ENCODE measurements at places on chromosomes 13 and 19.

DNA sequence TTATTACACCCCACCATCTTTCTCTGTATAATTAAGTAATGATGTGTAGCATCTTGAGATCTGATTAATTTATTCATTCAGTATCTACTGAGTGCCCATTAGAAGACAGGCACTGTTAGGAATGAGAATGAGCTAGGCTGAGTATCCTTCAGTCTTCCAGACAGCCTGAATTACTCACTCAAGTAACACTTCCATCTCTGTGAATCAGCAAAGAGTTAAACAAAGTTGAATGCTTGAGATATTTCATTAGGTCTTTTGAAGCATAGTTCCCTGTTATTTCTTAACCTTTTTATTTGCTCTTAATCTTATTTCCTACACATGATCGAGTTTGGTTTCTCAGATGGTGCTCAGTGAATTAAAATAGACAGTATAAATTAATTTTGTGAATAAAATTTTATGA, 413.7 kb downstream of the DCT start:
- no peak for DNase-seq

DNA sequence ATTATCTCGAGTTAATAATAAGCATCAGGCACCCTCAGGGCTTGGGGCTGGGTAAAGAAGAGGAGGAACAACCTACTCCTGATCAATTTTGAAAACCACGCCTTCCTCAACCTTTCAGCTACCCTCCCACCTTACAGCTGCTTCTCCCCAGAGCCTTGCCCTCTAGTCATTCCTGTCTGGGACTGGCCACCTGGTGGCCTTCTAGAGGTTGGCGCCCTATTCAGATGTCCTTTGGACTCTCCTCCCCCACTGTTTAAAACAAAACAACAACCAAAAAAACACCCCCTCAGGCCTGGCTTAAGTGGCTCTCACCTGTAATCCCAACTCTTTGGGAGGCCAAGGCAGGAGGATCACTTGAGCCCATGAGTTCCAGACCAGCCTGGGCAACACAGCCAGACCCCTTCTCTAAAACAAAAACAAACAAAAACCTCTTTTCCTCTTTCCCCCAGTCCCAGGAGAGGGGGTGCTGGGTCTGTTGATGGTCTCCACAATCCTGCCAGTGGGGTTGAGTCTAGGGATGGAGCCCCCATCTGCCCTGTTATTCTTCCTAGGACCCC, 62.3 kb downstream of the CCDC70 start:
- no peak for DNase-seq

- DNase-seq: no peak
These were observed 22.5 kb downstream of the OR10H4 start for GRCh38 chr19:15971224-15971780.

- no peak for DNase-seq
These were observed 37.6 kb upstream of the RNF113B start for GRCh38 chr13:98214707-98215106.

- DNase-seq: no peak
These were observed 7.8 kb upstream of the SERTAD1 start for GRCh38 chr19:40433391-40434216.

DNA sequence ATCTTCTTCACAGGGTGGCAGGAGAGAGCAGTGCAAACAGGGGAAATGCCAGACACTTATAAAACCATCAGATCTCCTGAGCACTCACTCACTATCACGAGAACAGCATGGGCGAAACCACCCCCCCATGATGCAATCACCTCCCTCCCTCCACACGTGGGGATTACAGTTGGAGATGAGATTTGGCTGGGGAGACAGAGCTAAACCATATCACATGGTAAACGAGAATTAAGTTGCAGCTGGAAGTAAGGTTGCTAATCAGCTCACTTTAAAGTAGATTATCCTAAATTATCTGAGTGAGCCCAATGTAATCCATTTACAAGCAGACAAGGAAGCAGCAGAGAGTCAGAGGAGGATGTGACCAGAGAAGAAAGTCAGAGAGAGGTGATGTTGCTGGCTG, 102.2 kb upstream of the IPO5 start:
- no peak for DNase-seq

DNA sequence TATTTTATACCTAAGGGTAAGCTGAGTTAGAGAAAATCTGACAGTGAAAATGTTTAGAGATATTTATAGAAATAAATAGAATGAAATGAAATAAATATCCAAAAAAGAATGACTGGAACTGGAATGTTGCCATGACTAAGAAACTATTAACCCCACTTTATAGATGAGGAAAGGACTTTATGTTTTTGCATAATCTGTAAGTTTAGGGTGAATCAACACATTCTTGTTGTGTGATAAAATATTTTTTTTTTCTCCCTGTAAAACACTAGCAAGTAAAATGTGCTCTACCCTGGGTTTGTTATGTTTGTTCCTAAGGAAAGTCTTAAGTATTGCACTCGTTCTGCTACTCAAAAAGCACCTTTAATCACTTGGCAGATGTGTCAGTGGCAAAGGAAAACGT, 83.8 kb upstream of the KL start:
- DNase-seq: no peak

- no peak for DNase-seq
These were observed 6.8 kb downstream of the PTOV1 start for GRCh38 chr19:49857838-49858087.

DNA sequence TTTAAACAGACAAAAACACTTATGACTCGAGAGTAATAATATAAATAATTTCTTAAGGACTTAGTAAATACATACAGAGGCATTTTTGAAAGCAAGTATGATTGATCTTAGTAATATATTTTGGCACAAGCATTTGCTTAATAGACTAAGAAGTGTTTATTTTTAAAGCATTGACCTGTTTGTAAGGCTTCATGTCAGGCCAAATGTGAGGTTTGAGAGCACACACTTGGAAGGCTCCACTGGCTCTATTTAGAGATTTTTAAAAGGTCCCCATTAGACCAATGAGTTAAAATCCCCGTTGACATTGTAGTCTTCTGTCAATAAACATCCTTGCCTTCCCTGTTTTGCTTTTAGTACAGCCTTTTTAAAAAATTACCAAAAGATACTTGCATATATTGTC, 50.4 kb downstream of the ATP8A2 start:
- no peak for DNase-seq

DNA sequence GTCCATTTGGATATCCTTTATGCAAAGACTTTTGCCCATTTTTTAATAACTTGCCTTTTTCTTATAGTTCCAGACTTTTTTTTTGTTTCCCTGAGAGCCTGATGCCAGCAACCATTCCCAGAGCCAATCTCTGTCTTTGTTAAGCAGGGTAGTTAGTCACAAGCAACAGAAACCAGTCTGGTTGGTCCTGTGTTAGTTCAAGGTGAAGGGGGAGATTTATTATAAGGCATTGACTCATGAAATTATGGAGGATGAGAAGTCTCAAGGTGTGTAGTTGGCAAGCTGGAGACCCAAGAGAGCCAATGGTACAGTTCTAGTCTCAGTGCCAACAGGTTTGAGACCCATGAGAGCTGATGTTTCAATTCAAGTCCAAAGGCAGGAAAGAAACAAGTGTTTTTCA, 33.0 kb downstream of the GPR12 start:
- DNase-seq: no peak

GRCh38 chr13:98528663-98529064, 48.2 kb downstream of the STK24 start:
- no peak for DNase-seq

DNA sequence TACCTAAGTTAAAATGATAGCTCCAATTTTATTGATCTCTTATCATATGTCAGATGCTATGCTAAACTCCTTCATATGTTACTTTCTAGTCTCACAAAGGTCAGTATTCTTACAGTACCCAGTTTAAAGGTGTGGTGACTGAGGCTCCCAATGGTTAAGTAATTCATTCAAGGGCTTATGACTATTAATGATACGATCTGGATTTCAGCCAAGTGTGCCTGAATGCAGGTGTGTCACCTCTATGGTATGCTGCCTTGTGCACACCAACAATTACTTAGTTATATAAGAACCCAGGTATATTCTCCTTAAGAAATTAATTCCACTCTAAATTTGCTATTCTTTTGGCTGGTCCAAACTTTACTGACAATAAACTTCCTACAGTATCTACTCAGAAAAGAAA, 84.6 kb upstream of the TRPC4 start:
- DNase-seq: no peak

GRCh38 chr13:66415444-66415843, 814.7 kb downstream of the PCDH9 start:
- DNase-seq: no peak

DNA sequence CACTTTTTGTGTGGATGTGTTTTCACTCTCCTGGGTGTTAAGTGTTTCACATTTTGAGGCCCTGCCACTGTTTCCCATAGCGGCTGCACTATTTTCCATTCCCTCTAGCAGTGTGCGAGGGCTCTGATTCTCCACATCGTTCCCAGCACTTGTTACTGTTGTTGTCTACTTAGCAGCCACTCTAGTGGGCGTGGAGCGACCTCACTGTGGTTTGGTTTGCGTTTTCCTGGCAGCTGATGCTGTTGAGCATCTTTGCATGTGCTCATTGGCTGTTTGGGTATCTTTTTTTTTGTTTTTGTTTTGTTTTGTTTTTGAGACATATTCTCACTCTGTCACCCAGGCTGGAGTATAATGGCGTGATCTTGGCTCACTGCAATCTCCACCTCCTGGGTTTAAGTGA, 14.4 kb downstream of the NAXD start:
- DNase-seq: no peak

GRCh38 chr19:2511991-2512390, 36.1 kb downstream of the GADD45B start:
- no peak for DNase-seq

GRCh38 chr19:29315556-29316190, 102.7 kb upstream of the UQCRFS1 start:
- no peak for DNase-seq

- no peak for DNase-seq
These were observed 305.2 kb downstream of the MTUS2 start for GRCh38 chr13:29125191-29125933.

GRCh38 chr19:35793381-35794165, 18.2 kb downstream of the ARHGAP33 start:
- no peak for DNase-seq

- DNase-seq: no peak
These were observed at the start of gene TMEM145 for GRCh38 chr19:42313096-42313839. Gene TMEM145 (plus strand): TSS chr19:42313309. CDS start chr19:42313377, 68 bp downstream.

DNA sequence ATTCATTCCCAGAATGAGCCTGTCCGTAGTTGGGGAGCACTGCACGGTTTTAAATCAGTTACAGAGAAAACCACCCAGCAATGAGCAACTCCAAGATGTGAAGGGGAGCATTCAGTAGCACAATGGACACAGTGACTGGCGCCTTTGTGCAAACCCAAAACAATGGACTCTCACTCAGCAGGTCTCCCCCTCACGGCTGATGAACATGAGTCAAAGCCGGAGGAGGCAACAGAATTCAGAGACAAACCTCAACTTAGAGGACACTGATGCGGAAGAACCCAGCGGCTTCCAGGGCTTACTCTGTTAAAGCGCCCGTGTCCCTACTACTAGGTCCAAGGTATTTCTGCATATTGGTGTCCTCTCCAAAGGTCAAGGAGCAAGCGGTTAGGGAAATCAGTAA, 17.7 kb downstream of the PLEKHF1 start:
- DNase-seq: no peak

DNA sequence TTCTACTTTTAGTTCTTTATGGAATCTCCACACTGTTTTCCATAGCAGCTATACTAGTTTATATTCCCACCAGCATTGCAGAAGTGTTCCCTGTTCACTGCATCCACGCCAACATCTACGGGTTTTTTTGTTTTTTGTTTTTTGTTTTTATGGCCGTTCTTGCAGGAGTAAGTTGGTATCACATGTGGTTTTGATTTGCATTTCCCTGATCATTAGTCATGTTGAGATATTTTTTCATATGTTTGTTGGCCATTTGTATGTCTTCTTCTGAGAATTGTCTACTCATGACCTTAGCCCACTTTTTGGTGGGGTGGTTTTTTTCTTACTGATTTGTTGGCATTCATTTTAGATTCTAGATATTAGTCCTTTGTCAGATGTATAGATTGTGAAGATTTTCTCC, 89.7 kb downstream of the FRY start:
- no peak for DNase-seq

All from activated CD4-positive, alpha-beta T cell treated with anti-CD3 and anti-CD28 coated beads, Interleukin-2, amount 50 U/mL, for 4 hours (primary cell).